ENCODE measurements at places on chromosomes 5 and 9.

DNA sequence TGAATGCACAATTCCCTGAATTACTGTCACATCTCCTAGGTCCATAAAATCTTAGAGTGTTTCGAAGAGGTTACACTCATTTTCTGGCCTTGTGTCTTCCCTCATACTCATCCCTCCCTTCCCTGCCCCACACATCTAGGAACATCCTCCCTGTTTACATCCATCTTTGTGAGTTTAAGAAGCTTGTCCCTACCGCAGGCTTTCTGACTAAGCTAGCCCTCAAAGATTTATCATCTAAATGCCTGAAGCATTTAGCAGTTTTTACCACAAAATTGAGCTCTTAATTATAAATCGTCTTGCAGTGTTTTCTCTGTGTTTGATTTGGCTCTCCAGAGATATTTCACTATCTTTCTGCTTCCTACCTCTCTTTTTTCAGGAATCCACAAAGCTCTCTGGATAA is 374.8 kb downstream of the KIAA0825 start:
- peak; percentile 79 for DNase-seq

DNA sequence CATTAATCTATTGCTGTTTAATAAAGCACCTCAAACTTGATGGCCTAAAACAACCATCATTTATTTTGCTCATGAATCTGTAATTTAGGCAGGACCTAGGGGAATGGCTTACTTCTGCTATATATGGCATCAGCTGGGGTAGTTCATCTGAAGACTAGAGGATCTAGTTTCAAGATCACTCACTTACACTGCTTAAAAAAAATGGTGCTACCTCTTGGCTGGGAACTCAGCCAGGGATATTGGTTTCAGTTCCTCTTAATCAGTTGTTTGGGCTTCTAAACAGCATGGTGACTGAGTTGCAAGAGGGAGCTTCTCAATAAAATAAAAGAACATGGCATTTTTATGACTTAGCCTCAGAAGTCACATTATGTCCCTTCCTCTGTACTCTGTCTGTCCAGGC is 142.0 kb downstream of the FAM114A2 start:
- peak; percentile 80 for DNase-seq

- DNase-seq = no peak
Measured at GRCh38 chr9:126682113-126682810, 68.5 kb downstream of the LMX1B start.

DNA sequence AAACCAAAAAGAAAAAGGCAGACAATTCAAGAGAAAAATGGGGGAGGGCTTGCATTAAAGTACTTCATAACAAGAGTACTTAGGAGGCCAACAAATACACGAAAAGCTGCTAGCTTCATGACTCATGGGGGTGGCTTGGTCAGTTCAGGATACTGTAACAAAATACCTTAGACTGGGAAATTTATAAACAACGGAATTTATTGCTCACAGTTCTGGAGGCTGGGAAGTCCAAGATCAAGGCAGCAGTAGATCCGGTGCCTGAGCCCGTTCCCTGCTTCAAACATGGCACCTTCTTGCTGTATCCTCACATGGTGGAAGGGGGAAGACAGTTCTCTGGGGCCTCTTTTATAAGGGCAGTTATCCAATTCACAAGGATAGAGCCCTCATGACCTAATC is 111.4 kb downstream of the C9orf50 start:
- peak; percentile 92 for DNase-seq

DNA sequence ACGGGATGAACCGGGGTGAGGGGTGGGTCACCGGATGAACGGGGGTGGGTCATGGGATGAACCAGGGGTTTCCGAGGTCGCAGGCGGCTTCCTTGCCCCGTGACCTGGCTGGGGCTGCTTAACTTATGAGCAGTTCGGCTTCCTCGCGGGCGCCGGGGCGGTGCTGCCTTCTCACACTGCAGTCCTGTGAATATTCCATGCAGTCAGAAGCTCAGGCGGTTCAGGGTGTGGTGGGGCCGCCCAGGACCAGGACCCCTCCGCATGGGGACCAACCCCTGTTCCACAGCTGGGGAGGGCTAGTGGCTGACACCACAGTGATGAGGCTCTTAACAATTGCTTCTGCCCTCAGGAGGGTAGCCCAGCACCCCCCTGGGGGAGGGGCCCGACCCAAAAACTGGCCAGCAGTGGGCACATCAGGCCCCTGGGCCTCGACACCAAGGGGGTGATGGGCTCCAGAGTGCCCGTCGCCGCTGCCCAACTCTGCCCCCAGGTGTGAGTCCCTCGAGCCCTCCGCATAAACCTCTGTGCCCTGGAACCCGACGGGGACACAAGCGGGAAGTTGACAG is 30.9 kb upstream of the SLC9A3 start:
- no peak for DNase-seq

GRCh38 chr9:104748359-104749031 is 1.0 kb downstream of the NIPSNAP3A start:
- peak; percentile 30 for DNase-seq

GRCh38 chr5:123286891-123287290 is 136.3 kb downstream of the CEP120 start:
- DNase-seq = no peak

GRCh38 chr5:114250536-114250935 is 111.3 kb upstream of the KCNN2 start:
- DNase-seq = no peak

DNA sequence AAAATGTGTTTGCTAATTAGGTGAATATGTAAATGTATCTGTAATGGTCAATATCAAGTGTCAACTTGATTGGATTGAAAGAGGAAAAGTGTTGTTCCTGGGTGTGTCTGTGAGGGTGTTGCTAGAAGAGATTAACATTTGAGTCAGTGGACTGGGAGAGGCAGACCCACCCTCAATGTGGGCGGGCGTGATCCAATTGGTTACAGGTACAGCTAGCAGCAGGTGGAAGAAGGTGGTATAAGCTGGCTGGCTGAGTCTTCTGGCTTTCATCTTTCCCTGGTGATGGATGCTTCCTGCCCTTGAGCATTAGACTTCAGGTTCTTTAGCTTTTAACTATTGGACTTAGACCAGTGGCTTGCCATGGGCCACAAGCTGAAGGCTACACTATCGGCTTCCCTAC is 779.0 kb upstream of the CTNND2 start:
- DNase-seq = no peak

DNA sequence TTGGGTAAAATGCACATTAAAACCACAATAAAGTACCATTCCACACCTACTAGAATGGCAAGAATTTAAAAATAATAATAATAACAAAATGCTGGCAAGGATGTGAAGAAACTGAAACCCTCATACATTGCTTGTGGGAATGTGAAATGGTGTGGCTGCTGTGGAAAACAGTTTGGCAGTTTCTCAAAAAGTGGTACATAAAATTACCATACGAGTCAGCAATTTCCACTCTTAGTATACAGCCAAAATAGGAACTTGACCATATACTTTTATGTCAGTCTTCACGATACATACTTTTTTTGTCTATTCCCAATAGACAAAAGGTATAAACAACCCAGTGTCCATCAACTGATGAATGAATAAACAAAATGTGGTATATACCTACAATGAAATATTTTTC is 15.6 kb downstream of the FKBP15 start:
- DNase-seq = no peak

DNA sequence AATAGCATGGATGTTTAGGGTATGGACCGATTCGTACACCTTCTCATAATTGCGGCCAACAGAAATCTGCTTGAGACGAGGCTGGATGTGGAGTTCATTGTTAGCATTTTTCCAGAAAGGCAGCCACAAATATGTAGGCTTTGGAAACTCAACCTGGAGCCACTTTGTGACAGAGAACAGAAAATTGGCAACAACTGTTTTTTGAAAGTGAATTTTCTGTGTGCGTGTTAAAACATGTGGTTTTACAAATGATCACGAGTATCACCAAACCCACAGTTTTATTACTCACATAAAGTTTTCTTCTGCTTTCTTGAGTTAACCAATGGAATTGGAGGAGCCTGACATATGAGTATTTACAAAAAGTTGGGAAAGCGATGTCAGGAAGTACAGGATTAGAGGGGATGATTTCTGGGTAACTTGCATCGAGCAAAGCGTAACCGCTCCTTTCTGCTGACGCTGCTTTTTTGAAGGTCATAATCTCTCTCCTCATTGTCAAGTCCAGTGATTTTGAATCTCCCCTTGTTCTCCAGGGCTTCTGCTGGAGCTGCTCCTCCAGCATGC is 138.5 kb upstream of the TAF11L2 start:
- DNase-seq = peak; percentile 96

DNA sequence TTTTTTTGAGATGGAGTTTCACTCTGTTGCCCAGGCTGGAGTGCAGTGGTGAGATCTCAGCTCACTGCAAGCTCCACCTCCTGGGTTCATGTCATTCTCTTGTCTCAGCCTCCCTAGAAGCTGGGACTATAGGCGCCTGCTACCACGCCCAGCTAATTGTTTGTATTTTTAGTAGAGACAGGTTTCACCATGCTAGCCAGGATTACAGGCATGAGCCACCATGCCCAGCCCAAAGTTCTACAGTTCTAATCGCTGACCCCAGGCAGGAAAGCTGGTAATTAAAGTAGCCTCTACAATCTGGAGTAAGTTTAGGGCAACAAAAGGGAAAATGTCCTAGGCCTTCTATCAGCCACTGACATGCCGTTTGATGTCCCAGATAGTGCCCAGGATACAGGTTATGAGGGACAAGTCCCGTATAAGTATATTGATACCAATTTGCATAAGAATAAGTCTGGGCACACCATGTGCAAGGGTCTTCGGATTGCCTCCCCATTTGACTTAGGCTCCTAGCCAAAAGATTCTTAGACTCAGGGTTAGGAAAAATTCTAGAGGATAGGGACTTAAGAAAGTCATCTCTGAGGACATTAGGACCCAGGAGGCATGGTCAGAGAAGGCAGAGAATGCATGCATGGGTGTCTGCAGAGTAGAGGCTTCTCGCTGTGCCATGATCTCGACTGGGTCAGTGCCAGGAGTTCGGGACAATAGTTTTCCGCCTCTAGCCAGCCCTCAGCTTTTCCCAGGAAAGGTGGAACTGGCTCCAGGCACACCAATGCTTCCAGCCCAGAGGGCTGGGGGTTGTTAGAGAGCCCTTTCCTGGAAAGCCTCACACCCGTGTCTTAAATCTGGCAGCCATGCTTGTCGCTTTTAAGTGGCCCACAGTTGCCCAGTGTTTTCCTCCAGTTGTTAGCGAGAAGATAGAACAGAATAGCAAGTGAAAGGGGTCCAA is 1111.1 kb downstream of the TAF11L14 start:
- no peak for DNase-seq

GRCh38 chr9:34995670-34996060 is 6.1 kb downstream of the DNAJB5 start:
- DNase-seq = no peak

GRCh38 chr9:137972355-137972987 is 94.9 kb downstream of the CACNA1B start:
- no peak for DNase-seq

GRCh38 chr5:118522626-118523025 is 465.7 kb downstream of the DTWD2 start:
- peak; percentile 59 for DNase-seq

DNA sequence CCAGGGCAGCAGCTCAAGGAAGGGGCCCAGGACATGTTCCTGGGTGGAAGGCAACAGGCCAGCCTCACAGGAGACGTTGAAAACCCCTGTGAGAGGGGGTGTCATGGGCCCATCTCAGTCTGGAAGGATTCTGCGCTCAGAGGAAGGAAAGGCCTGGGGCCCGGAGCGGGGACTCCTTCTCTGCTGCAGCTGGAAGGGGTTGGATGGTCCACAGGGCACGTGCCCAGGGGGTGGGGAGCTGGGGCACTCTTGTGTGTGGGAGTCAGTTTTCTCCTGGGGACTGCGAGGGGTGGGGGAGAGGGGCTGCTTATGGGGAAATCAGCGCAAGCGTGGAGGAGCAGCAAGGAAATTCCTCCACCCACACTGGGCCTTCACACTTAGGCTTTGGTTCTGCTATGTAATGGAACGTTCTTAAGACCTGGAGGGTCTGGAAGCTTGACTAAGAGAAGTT is 2.9 kb upstream of the LPCAT1 start:
- no peak for DNase-seq

- no peak for DNase-seq
Measured at GRCh38 chr5:118236108-118236849, 752.1 kb downstream of the DTWD2 start.

GRCh38 chr5:1121044-1121443 is 9.2 kb upstream of the SLC12A7 start:
- DNase-seq = no peak

DNA sequence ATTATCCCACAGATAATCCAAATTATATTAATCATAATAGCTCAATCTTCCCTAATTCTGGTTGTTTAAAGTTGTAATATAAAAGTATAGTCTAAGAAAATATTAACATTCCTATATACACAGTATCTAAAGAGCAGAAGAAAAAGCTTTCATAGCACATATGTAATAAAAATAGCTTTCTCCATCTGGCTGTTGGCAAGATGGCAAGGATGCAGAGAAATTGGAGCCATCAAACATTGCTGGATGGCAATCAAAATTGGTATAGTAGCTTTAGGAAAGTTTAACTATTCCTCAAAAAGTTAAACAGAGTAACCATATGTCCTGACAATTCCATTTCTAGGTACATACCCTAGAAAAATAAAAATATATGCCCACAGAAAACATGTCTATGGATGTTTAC is 66.8 kb downstream of the TBCA start:
- no peak for DNase-seq

DNA sequence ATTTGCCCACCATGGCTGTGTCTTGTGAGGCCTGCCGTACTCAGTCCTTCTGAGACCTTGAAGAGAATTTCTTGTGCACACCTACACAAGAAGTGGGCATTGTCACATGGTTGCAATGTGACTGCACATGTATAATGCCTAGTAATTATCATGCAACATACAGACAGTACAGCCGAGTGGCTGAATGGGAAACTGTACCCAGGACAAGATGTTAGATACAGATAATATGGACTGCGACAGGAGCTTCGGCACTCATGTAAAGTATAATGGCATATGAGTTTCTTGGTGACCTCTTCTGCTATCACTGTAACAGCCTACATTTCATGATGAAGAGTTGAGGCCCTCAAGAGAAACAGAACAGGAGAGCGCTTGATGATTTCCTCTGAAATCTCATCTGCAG is 4.8 kb upstream of the PRKACG start:
- DNase-seq = no peak

DNA sequence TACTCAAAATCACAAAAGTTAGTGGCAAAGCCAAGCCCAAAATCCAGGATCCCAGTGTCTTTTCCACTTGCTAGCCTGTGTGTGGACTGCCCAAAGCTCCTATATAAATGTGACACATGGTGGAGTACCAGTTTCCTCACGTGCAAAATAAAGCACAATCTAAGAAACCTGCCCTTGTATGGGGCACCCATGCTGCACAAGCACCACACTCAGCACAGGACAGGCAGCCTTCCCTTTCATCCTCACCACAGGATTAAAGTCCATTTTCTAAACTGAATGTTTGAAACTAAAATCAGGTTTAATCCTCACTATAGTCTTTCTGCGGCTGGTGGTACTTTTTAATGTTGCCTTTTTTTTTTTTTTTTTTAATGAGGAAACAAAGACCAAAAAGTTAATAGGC is 5.5 kb downstream of the CDK5RAP2 start:
- DNase-seq = no peak

DNA sequence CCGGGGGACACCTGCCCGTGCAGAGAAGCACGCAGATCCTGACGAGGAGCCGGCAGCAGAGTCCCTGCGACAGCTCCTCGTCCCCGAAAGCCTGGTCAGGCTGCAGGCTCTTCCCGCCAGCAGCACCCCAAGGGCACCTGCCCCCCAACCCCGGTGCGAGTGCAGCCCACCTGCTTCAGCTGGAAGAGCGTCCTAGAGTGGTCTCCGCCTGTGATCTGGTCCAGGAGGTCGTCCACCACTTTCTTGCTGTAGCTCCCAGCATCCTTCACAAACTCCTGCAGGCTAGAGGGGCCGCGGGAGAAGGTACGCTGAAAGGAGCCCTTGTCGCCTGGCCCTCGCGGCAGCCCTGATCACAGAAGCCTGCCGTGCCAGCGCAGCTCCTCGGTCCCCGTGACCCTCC is 16.7 kb downstream of the BRD9 start:
- DNase-seq = no peak
